ENCODE measurements at places on chromosomes 11 and 22.

- no peak for DNase-seq
These were observed 110.0 kb downstream of the FBXO7 start for GRCh38 chr22:32584650-32585049.

- DNase-seq: peak; percentile 76
These were observed 31.4 kb downstream of the CREB3L1 start for GRCh38 chr11:46308631-46309419.

GRCh38 chr22:48925450-48925849 is 902.2 kb downstream of the BRD1 start:
- no peak for DNase-seq

DNA sequence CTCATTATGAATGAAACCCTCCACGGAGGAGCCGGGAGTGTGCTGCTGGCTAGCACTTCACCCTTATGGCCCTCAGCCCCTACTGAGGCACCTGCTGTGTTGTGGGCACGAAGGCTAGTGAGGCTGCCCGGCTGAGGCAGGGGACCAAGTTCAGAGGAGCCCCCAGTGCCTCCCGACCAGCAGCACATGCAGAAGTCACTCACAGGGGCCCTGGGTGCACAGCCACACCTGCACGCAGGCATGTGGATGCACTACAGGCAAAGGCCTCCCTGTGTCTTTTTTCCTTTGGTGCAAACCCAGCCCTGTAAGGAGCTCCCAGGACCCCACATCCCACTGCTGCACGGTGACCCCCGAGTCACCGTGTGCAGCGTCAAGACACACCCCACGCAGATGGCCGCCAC is 261.5 kb downstream of the BRD1 start:
- DNase-seq: no peak

- peak; percentile 66 for DNase-seq
These were observed 50.4 kb downstream of the FAM83F start for GRCh38 chr22:40044870-40045834.

GRCh38 chr11:87859636-87860035 is 315.6 kb downstream of the RAB38 start:
- DNase-seq: no peak

GRCh38 chr11:3056296-3057068 is 741 bp downstream of the CARS1 start:
- no peak for DNase-seq

DNA sequence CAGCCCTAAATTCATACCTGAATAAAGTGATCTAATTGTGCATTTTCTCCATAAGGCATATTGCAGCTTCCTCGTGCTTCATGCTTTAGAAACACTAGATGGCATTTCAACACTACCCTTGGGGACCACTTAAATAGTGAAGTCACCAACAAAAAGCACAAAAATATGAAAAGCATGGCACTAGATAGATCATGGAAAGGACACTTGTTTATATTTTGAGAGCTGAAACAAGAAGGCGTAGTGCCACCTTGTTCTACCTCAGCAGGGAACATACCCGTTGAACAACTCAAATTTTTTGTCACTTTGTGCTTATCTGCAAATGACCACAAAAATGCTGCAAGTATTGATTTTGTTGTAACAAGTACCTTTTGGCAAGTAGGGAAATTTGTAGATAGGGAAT is 8.6 kb downstream of the TBCEL start:
- DNase-seq: no peak

- no peak for DNase-seq
These were observed 25.5 kb downstream of the TMEM123 start for GRCh38 chr11:102427068-102427467.

- no peak for DNase-seq
These were observed 154.8 kb downstream of the UVRAG start for GRCh38 chr11:75969626-75970308.

DNA sequence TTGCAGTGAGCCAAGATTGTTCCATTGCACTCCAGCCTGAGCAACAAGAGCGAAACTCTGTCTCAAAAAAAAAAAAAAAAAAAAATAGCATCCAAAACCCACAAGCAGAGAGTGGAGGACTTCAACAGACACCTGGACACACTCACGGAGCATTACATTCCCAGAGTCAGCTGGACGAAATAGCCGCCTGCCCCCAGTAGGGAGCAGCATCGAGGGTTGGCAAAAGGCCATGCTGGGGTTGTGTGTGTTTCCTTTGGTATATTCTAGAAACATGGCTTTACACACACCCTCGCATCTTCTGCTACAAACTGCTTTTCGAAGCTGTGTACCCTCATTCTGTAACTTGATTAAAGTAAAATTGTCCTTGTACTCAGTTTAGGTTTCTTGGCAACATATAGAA is 5.3 kb downstream of the ADA2 start:
- DNase-seq: peak; percentile 66

DNA sequence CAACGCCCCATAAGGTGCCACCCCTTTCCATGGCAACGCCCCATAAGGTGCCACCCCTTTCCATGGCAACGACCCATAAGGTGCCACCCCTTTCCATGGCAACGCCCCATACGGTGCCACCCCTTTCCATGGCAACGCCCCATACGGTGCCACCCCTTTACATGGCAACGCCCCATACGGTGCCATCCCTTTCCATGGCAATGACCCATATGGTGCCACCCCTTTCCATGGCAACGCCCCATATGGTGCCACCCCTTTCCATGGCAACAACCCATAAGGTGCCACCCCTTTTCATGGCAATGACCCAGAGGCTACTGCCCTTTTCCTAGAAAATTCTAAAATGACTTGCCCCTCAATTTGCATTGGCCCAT is 72.1 kb downstream of the BRD1 start:
- DNase-seq: no peak

Measured in HEK293T (cell line).